ENCODE measurements at places on chromosomes 5 and 9. TPM values are rescaled to one million over a fixed set of nuclear protein-coding genes. Genes with fewer than 3 reads are reported as not detected.

CDC25C gene
- total RNA-seq = 18.3 TPM

CENPK gene
- 97.8 TPM for total RNA-seq

FOXD4 gene
- total RNA-seq = 0.52 TPM

SLC34A3 gene
- not detected for total RNA-seq

PCDHGB1 gene
- not detected for total RNA-seq

SLC4A9 gene
- 0.13 TPM for total RNA-seq

IL4 gene
- total RNA-seq = not detected

FBXL17 gene
- total RNA-seq = 9.4 TPM

ZNF454 gene
- total RNA-seq = not detected

FOXD4L6 gene
- not detected for total RNA-seq

STING1 gene
- total RNA-seq = 64.9 TPM

GPR150 gene
- 0.83 TPM for total RNA-seq

PDGFRB gene
- total RNA-seq = 47.0 TPM

ADAMTS6 gene
- total RNA-seq = 1.8 TPM

SLC46A2 gene
- not detected for total RNA-seq

APBA1 gene
- total RNA-seq = 0.13 TPM

VPS13A gene
- 40.2 TPM for total RNA-seq

DOCK8 gene
- 389 TPM for total RNA-seq

HAPLN1 gene
- not detected for total RNA-seq

INSL4 gene
- total RNA-seq = not detected

CNTFR gene
- total RNA-seq = not detected

MYMK gene
- not detected for total RNA-seq

CNTNAP3B gene
- total RNA-seq = not detected

EGFL7 gene
- 1.9 TPM for total RNA-seq

LYRM7 gene
- 17.8 TPM for total RNA-seq

LURAP1L gene
- not detected for total RNA-seq

TLE1 gene
- total RNA-seq = 0.50 TPM

HSPB3 gene
- not detected for total RNA-seq

Data from activated CD8-positive, alpha-beta T cell treated with anti-CD3 and anti-CD28 coated beads, Interleukin-2, amount 10 ng/mL, durations not matched to agents 7 days and 5 days (primary cell).